ENCODE measurements at places on chromosomes 6 and 20. TPM values are rescaled to one million over a fixed set of nuclear protein-coding genes. Genes with fewer than 3 reads are reported as not detected.

CDS2 gene
- 37.4 TPM for total RNA-seq

DNA sequence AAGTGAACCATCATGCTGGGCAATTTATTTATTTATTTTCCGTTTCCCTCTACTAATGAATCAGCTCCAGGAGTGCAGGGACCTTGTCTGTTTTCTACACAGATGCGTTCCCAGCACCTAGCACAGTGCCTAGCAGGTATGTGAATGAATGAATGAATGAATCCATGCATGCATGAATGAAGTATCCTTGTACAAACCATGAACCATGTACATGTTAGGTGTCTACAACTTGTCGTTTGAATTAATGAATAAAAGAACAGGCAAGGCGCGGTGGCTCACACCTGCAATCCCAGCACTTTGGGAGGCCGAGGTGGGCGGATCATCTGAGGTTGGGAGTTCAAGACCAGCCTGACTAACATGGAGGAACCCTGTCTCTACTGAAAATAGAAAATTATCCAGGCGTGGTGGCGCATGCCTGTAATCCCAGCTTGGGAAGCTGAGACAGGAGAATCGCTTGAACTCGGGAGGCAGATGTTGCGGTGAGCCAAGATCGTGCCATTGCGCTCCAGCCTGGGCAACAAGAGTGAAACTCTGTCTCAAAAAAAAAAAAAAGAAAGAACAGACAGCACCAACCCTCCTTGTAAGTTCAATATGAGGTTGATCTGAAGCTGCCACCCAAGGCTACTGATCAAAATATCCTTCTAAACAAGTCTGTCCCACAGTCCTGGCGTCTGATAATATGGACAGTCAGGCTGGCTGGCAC is 27.3 kb upstream of the SLC9A8 start:
- peak overlapping the region; percentile 78 for H3K4me3 ChIP-seq
- H3K27ac ChIP-seq = peak overlapping the region; percentile 95

C20orf144 gene
- 0.27 TPM for total RNA-seq

GRCh38 chr6:149942461-149942829 is 631 bp downstream of the ULBP2 start:
- H3K36me3 ChIP-seq = peaks cover 2% of the 10 kb centered on the region
- no peak for DNase-seq
- peaks cover 42% of the 10 kb centered on the region for H3K4me1 ChIP-seq
- H3K27ac ChIP-seq = peak overlapping the region; percentile 21

DNA sequence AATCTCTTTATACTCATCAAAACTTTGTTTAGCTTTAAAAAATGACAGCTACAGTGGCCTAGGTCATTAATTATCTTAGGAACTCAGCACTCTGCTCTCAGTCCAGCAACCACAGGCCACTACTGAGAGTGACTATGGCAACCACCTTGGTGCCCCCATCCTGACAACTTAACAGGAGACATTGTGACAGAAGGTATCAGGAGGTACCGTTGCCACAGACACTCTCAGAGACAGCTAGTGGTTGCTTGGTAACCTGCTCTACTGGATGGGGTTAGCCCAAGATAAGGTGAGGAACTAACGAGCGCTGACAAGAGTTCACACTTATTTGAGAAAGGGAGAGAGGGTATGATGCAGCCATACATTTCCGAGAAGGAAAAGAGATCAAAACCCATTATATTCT is 76.1 kb upstream of the TFAP2D start:
- H3K4me1 ChIP-seq = no peaks in the 10 kb centered on the region
- DNase-seq = no peak
- H3K27me3 ChIP-seq = no peaks in the 10 kb centered on the region
- no peaks in the 10 kb centered on the region for H3K36me3 ChIP-seq

DNA sequence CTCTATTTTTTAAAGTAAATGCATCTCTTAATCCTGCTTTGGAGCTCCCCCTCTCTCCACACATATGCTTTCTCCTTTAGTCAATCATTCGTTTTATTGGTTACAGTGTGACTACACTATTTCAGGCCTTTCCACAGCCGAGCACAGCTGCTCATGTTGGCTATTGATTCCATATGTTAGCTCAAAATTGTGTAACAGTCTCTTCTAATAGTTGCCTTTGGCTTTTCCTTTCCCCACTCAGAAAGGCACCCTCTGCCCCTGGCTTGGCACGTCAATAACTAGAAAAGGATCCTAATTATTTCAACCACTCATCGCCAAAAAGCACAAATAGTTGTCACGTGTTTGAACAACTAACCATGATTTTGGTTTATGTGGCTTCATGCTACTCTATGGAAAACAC is 410.3 kb upstream of the SLC35B3 start:
- no peaks in the 10 kb centered on the region for H3K4me1 ChIP-seq
- no peak overlapping the region for H3K4me3 ChIP-seq
- H3K27me3 ChIP-seq = no peaks in the 10 kb centered on the region
- H3K27ac ChIP-seq = no peak overlapping the region
- DNase-seq = no peak

DNA sequence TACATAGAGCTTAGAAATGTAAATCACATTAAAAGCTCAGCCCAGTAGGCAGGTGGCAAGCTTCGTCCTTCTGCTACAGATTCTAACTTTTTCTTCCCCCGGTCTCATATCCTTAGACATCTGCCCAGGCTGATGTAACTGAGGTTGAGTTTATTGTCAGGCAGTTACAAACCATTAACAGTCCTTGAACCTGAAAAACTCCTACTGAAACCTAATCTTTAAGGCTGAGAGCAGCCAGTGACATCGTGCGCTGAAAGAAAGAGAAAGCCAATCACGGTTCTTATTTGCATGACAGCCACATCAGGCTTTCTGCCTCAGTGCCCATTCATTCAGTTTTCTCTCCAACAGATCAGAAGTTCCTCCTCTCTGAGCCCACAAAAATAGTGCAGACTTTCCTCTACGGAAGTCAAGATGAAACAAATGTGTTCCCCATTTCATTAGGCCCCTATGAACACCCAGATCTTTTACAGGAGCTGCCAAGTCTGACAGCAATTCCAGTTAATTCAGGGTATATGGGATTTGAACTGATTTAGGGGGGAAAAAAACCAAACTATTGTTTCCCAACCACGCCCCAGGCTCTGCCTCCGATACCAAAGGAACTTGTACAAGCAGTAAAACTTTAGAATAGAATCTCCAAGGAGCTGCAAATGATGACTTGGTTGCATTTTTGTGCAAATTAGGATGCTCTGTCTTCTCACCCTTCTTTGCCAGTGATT is at the start of gene NHSL1:
NHSL1 (minus strand) TSS at position 192 of the 716 bp plus-strand sequence. CDS start 204 bp downstream, outside the sequence.
- peak within 1 kb of the TSS; percentile 55 for H3K27ac ChIP-seq
- DNase-seq = no peak
- peaks cover 5% of the 10 kb centered on the region for H3K27me3 ChIP-seq
- H3K4me1 ChIP-seq = peaks cover 19% of the 10 kb centered on the region
- H3K36me3 ChIP-seq = no peaks in the 10 kb centered on the region

- peaks cover 4% of the 10 kb centered on the region for H3K27me3 ChIP-seq
- H3K4me3 ChIP-seq = no peak overlapping the region
- H3K4me1 ChIP-seq = peaks cover 3% of the 10 kb centered on the region
- no peak overlapping the region for H3K27ac ChIP-seq
- H3K36me3 ChIP-seq = peaks cover 3% of the 10 kb centered on the region
- no peak for DNase-seq
These were observed 67.4 kb downstream of the MOXD1 start for GRCh38 chr6:132333639-132334520.

DNA sequence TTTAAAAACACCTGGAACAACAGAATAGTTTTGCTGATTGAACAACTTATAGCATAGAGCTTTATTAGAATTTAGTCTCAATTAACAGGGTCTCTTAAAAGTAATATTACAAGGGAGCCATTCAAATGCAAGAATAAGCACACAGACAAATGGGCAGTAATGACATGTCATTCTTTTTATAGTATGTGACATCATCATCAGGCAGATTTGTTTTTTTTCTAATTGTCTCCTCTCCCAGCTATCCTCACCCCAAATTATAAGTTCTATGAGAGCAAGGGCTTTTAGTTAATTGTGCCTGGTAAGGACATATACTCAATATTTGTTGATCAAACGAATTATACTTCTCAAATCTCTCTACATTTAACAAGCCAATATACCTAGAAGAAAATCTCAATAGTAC is 11.0 kb downstream of the PGM3 start:
- H3K27me3 ChIP-seq = no peaks in the 10 kb centered on the region

- H3K4me1 ChIP-seq = no peaks in the 10 kb centered on the region
- H3K36me3 ChIP-seq = no peaks in the 10 kb centered on the region
- no peak overlapping the region for H3K4me3 ChIP-seq
- no peak for DNase-seq
- H3K27me3 ChIP-seq = peaks cover 25% of the 10 kb centered on the region
These were observed 6.0 kb upstream of the TJAP1 start for GRCh38 chr6:43471399-43471798.

DNA sequence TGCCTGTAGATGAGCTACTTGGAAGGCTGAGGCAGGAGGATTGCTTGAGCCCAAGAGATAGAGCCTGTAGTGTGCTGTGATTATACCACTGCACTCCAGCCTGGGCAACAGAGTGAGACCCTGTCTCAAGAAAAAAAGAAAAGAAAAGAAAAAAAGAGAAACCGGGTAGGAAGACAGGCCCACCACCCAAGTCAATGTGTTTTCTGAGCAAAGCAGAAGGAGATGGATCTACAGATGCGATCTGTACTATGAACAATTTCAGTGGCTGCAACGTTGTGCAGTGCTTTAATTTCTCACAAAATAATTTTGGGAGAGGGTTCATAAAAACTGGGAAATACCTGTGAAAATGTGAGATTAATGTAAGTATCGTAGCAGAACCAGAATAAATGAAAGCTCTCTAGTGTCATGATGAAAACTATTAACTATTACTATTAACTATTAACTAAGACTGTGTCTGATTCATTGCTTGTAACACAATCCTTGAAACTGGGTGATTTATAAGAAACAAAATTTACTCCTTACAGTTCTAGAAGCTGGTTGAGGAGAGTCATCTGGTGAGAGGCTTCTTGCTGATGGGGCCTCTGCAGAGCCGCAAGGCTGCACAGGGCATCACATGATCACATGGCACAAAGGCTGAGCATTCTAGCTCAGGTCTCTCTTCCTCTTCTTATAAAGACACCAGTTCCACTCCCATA is 233.1 kb upstream of the ZNF217 start:
- peak overlapping the region; percentile 96 for H3K27ac ChIP-seq
- DNase-seq = peak; percentile 21
- H3K4me3 ChIP-seq = peak overlapping the region; percentile 50

LY6G6C gene
- total RNA-seq = not detected

DNA sequence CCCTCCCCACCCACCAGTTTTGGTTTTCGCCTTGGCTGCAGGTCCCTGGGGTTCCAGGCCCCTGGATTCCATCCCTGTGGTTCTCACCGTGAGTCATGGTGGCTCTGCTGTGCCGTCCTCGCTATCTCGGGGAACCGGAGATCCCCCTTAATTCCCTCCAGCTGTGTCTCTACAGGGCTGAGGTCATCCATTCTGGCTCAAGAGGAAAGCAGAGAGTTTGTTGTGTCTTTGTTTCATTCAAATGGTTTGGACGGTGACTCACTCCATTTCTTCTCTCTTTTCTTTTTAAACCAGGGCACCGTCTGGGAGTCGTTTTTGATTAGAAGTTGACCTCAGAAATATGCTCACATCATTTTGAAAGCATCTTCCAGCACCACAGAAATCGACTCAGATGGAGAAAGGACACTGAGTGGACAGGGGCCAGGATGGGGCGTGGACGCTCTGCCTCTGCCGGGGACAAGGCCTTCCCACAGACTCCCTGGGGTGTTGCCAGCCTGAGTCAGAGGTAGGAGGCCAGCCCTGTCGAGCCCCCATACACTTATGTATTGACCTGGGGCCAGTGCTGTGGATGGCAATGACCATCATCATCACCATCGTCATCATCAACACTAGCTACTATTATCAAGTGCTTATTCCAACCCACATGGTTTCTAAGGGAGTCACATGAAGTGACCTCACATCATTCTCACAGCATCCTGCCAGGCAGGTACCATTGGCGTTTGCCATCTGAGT is 176.2 kb downstream of the NFATC2 start:
- no peak for DNase-seq
- peaks cover 11% of the 10 kb centered on the region for H3K27me3 ChIP-seq
- peaks cover 4% of the 10 kb centered on the region for H3K36me3 ChIP-seq
- H3K4me3 ChIP-seq = no peak overlapping the region

PEDS1 gene
- 9.9 TPM for total RNA-seq

EYA2 gene
- 0.71 TPM for total RNA-seq

CYP39A1 gene
- not detected for total RNA-seq

DNA sequence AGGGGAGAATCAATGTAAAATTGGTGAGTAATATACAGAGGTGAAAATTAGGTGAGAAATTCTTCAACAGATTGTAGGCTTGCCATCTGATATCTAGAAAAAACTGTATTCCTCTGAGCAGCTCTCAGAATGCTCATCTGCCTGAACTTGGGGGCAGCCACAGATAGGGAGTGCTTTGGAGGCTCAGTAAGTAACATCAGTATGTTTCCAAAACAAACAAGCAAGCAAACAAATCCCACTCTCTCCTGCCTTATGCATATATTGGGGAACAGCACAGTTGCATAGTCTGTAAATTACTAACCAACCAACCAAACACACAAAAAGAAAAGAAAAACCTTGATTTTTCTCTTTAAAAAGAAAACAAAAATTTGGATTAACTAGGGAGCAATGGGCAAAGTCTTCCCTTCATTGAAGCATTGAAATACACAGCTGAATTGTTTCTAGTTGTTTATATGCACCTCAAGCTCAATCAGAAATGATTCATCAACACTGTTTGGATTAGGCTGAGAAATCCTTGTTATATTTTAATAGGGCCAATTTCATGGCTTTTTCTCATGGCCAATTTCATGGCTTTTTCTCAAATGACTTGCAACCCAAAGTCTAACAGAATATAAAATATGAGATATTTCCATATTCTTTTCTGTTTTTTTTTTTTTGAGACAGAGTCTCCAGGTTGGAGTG is 50.1 kb upstream of the DEK start:
- peaks cover 1% of the 10 kb centered on the region for H3K4me1 ChIP-seq
- H3K27ac ChIP-seq = no peak overlapping the region
- DNase-seq = no peak
- H3K27me3 ChIP-seq = peaks cover 10% of the 10 kb centered on the region
- no peak overlapping the region for H3K4me3 ChIP-seq

NRSN2 gene
- 12.8 TPM for total RNA-seq

DNA sequence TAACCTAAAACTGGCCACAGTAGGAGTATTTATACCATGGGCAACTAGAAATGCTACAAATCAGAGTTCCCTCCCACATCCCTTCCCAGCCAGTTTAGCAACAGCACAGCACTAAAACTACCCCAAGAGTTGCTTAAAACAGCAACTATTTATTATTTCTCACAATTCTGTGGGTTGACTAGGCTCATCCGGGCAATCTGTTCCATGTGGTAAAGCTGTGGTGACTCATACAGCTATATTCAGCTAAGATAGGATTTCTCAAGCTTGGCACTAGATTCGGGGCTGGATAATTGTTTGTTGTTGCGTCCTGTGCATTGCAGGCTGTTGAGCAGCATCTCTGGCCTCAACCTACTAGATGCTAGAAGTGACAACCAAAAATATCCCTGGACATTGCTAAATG is 8.6 kb upstream of the HECA start:
- H3K4me1 ChIP-seq = peaks cover 43% of the 10 kb centered on the region

DNA sequence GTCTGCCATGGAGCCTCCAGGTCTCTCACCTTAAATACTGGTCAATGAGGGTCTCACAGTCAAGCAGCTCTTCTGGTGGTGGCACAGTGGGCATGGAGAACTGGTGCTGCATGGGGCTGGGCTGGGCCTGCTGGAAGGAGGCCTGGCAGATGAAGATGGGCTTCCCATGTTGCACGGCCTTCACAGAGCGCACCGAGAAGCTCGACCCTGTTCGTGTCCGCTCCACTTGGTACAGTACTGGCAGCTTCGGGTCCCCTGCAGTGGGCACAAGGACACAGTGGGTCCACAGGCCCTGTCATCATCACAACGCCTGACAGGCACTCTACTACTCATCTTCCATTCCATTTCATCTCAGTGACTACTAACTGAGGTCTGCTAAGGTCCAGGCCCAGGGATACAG is 8.8 kb downstream of the ACOT8 start:
- no peak overlapping the region for H3K4me3 ChIP-seq
- H3K36me3 ChIP-seq = peaks cover 64% of the 10 kb centered on the region
- peaks cover under 1% of the 10 kb centered on the region for H3K4me1 ChIP-seq

TXLNB gene
- 1.9 TPM for total RNA-seq
